GM04504 (cell line): ENCODE measurements at places on chromosomes 4 and X.
A peak's percentile ranks its signal among the peaks of the same experiment; 100 is the strongest.

GRCh38 chr4:7256984-7257810, 64.9 kb downstream of the SORCS2 start:
- DNase-seq, result no peak

- no peak for DNase-seq
Observed at GRCh38 chrX:144918936-144919335, 328.4 kb upstream of the SPANXN1 start.

DNA sequence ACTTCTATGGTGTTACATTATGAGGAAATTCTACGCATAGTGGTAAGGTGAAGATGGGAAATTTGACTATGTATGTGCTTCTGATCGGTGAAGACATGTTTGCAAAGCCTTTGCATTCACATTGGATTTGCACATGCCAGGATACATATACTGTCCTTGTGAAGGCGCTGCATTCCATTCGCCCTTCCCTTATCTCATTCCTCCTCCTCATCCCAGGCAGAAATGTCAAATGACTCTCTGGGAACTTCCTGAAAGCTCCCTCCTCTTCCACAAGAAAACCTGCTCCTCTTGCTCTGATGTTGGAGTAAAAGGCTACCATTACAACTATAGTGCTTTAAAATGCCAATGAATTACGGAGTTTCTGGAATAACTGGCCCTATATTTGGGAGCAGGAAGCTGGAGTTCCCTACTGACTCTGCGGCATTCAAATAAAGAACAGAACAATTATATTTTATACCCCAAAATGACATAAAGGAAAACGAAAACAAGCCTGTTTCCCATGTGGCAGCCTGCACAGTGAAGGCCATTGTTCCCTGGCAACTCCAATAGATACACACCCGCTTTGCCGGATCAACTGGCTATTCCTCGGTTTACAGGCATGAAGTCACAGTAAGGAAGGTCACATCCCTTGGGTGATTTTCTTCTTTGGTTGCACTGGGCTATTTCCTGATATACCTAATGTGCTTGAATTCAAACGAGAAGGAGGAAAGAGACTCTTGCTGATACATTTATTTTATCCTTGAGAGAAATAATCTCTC, 84.5 kb downstream of the AREG start:
- DNase-seq, result no peak

- no peak for DNase-seq
Observed at GRCh38 chr4:1264942-1265341, 16.0 kb upstream of the CTBP1 start.

DNA sequence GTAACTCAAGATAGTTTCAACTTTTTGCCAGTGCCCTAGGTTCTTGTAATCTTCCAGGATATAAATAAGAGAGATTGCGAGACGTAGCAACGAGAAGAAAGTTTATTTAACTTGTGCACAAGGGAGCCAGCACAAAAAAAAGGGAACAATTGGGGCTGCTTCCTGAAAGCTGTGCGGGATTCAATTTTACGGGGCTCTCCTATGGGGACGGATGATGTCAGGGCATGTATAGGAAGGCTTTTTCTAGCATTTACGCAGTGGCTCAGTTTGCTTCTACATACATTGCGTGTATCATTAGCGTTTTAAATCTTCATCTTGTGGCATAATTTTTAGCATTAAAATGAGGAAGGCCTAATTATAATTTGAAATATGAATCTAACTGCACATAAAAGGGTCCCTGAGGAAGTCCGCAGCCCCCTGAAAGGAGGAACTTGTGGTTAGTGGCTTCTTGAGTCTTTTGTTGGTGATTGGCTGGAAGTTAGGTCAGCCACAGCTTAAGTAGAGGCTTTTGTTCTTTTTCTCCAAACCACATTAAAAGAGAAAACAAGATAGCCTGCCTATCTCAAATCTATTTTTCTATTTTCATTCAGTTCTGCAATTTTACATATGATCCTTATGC, 668.2 kb upstream of the NDST4 start:
- DNase-seq, result no peak

DNA sequence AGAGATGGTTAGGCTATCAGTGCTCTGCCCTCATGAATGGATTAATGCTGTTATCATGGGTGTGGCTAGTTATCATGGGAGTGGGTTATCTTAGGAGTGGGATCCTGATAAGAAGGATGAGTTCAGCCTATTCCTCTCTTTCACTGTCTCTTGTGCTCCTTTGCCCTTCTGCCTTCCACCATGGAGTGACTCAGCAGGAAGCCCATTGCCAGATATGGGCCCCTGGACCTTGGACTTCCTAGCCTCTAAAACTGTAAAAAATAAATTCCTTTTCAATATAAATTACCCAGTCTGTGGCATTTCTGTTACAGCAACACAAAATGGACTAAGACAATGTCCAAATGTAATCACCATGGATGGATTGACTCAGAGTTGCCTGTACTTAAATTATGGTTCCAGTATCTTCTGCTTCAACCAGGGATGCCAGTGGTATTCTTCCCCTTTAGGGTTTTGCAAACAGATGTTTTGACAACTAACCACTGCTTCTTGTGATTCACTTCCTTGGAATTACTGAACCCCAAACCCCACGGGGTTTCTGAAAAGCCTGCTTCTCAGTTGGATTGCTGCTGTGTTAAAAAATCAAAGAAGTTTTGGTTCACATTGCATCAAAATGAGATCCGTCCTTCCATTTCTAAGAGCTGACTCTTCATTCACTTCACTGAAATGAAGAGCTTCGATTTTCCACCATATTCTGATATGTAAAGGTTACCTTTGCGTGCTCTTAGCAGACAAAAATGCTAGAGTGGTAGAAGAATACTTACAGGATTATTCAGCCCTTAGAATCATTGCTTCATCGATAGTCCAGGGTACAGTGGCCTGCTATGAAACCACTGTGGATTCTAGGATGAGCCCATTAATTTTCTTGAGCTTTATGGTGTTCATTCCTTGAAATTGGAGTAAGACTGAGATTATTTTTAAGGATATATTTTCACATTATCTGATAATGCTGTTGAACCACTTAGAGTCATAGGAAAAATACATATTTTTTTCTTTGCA, 107.7 kb downstream of the FRMPD4 start:
- DNase-seq, result peak; percentile 66

GRCh38 chr4:48051078-48051477, 34.5 kb downstream of the NIPAL1 start:
- DNase-seq, result no peak

DNA sequence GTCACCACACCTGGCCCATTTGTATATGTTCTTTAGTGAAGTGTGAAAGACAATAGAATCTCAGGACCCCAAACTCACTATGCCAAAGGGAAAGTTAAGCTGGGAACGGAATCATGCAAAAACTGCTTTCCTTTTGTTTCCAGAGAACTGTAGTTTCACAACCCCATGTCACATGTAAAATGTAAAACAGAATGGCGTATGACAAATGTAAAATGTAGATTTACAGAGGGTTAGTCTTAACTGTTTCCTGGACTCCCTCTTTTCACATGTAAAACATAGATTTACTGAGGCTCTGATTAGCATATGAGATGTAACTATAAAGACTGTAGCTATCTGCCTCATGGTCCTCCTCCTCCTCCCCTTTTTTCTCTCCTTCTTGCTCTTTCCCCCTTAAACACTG, 66.3 kb downstream of the ABLIM2 start:
- DNase-seq, result no peak

- no peak for DNase-seq
Observed at GRCh38 chr4:26139310-26139924, 181.4 kb upstream of the RBPJ start.

GRCh38 chrX:95622200-95622599, 1062.4 kb upstream of the DIAPH2 start:
- DNase-seq, result no peak

- no peak for DNase-seq
Observed at GRCh38 chr4:11741190-11741652, 312.5 kb upstream of the HS3ST1 start.

DNA sequence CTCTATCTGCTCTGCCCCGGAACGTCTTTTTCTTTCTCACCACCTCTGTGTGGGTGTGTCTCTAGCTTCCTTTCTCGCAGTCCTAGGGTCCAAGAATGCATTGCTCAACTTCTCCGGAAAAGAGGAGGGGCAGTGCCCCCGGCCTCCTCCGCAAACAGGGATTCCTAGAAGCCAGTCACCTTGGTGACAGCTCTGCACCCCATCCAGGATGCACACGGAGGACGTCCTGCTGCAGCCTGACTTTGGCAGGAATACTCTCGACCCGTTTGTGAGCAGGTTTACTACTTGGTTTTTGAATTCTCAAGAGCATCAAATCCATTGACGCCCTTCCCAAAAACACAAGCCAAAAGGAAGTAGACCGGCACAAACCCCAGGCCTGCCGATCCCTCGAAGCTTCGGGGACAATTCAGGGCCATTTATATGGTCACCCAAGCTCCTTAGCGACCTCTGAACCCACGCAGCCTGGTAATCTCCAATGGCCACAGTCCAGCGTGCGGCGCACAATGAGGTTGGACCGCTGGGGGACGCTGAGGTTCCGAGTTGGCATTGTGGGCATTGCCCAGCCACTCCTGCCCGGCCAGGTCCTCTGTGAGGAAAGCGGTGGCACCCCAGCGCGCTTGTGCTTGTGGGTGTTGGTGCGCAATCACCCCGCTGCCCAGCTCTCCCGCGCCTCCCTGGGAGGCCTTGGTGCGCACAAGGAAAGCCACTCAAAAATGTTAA, 9.8 kb downstream of the NKX3-2 start:
- no peak for DNase-seq

DNA sequence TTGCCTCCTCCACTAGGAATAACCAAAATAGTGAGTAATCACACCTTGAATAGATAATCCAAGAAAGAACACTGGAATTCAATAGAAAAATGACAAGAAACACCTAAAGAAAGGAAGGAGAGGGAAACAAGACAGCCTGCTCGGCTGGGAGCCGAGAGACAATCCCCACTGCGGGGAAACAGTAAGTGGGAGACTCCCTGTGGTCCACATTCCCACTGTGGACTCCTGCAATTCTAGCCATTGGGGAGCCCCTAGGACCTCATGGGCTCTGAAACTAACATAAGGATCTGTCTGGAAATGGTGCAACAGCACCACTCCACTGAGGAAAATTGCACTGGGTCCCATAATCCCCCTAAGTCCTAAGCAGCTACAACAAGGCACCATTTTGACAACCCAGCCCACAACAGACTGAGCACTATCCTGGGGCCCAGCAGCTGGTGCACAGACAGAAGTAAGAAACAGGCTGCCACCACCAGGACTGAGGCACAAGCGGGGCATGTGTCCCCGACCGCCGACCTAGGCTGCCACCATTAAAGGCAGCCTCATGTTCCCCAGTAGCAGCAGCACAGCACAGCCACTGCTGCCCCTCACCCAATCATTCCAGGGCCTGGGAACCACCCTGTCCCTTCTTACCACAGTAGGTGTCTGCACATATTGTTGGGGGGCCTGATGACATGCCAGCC, 14.2 kb downstream of the LRBA start:
- no peak for DNase-seq
